A549 treated with CpdA at 1 μM for 4 hours (cell line): ENCODE measurements at places on chromosomes 16 and 17. TPM values are rescaled to one million over a fixed set of nuclear protein-coding genes. Genes with fewer than 3 reads are reported as not detected.

The CTRB1 gene
- total RNA-seq = not detected in 5 replicates

The MT4 gene
- not detected in 5 replicates for total RNA-seq

The SLFN12L gene
- total RNA-seq = 0.02 to 0.26 TPM in 2 of 5 replicates, not detected in the others

The C17orf50 gene
- total RNA-seq = 0.23 to 0.42 TPM (median 0.30 TPM) in 5 replicates

The AIPL1 gene
- not detected in 5 replicates for total RNA-seq

The TPSG1 gene
- 0.08 to 0.16 TPM in 2 of 5 replicates, not detected in the others for total RNA-seq

The CFDP1 gene
- total RNA-seq = 49.2 to 60.7 TPM (median 55.9 TPM) in 5 replicates

The CA10 gene
- not detected in 5 replicates for total RNA-seq

The SLC9A5 gene
- 1.2 to 1.7 TPM (median 1.6 TPM) in 5 replicates for total RNA-seq

The CCDC78 gene
- 3.7 to 7.1 TPM (median 5.7 TPM) in 5 replicates for total RNA-seq

The CPHXL2 gene
- total RNA-seq = not detected in 5 replicates
